Tongue (tissue), 3 donors: ENCODE measurements at places on chromosomes 13 and 19. TPM values are rescaled to one million over a fixed set of nuclear protein-coding genes. Genes with fewer than 3 reads are reported as not detected.
A peak's percentile ranks its signal among the peaks of the same experiment; 100 is the strongest.

DNA sequence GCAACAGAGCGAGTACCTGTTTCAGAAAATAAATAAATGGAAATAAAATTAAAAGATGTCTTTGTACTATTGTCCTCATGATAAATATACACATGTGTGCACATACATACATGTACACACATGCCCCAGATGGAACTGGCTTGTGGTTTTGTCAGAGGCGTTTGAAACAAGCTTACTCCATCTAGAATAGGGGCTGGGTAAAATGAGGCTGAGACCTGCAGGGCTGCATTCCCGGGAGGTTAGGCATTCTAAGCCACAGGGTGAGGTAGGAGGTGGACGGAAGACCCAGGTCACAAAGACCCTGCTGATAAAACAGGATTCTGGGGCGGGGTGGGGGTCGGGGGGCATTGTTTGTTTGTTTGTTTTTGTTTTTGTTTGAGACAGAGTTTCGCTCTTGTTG lies 8.1 kb upstream of the SIN3B start:
- DNase-seq = no peak

GRCh38 chr19:23098988-23099387 lies 17.8 kb upstream of the ZNF730 start:
- no peak for DNase-seq

DNA sequence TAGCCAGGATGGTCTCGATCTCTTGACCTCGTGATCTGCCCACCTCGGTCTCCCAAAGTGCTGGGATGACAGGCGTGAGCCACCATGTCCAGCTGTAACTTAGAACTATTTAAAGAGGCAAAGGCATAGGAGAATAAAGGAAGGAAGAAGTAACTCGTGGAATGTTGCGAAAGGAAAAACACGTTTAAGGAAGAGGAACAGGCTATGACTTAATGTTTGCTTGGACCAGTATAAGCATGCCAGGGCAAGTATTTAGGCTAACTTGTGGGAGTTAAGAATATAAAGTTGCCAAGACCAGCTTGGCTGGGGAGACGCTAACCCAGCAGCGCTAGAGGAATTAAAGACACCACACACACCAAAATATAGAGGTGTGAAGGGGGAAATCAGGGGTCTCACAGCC lies 33.5 kb downstream of the ZNF844 start:
- DNase-seq = no peak

- no peak for DNase-seq
Measured at GRCh38 chr19:46715620-46715974, 1.3 kb downstream of the PRKD2 start.

- no peak for DNase-seq
Measured at GRCh38 chr13:106958621-106959048, 390.7 kb upstream of the ARGLU1 start.

- DNase-seq = no peak
Measured at GRCh38 chr19:39936020-39936419, 1.6 kb upstream of the FCGBP start.

- DNase-seq = no peak
Measured at GRCh38 chr13:85411591-85411990, 387.6 kb downstream of the SLITRK6 start.

DNA sequence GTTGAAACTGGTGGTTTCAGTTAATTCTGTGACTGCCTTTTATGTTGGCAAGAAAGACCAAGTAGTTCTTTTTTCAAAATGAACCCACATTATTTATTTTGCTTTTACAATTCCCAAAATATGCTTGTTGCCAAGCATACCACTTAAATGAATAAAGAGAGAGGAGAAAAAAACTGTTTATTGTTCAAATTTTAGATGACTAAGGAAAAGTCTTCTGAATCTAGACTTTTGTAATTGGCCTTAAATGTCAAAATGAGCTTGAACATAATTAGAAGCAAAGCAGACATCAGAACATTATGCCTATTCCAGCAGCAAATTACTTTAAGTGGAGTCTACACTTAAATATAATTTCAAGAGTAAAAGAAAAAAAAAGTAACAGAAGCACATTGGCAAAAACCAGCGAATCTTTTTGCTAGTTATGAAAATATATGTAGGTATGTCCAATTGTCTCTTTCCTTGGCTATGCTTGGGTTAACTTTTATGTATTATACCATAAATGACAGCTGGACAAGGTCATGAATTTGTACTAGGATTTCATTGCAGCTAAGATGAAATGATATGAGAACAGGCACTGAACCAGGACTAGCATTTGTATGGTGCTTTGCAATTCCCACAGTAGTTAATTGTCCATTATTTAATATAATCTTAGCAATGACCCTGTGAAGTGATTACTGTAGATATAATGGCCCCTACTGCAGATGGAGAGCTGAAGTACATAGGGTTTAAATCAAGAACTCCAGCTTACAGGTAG lies 211.9 kb downstream of the NALCN start:
- DNase-seq = peak; percentile 3

The GTF2F1 gene
- total RNA-seq = 32.1 TPM

The CD209 gene
- 2.7 TPM for total RNA-seq

The ZNF763 gene
- 4.4 TPM for total RNA-seq

The TTC9B gene
- not detected for total RNA-seq

The BIVM gene
- 47.9 TPM for total RNA-seq

The ZNF575 gene
- 0.41 TPM for total RNA-seq

The MAMSTR gene
- 4.3 TPM for total RNA-seq

The SIGLEC6 gene
- total RNA-seq = not detected
